Fibroblast of the aortic adventitia (primary cell): ENCODE measurements at places on chromosomes 6 and 20. TPM values are rescaled to one million over a fixed set of nuclear protein-coding genes. Genes with fewer than 3 reads are reported as not detected.

The MYH7B gene
- total RNA-seq = 0.25 TPM in 1 of 2 replicates, not detected in the other

The SRMS gene
- not detected in 2 replicates for total RNA-seq

The PDE10A gene
- total RNA-seq = 6.1 and 12.7 TPM in 2 replicates

The MCHR2 gene
- not detected in 2 replicates for total RNA-seq

The NTSR1 gene
- total RNA-seq = 8.0 TPM in 1 of 2 replicates, not detected in the other

The C6orf118 gene
- not detected in 2 replicates for total RNA-seq

The PI3 gene
- total RNA-seq = not detected in 2 replicates

The DLK2 gene
- total RNA-seq = 0.36 and 0.98 TPM in 2 replicates

The PROKR2 gene
- not detected in 2 replicates for total RNA-seq

The ADGRF1 gene
- not detected in 2 replicates for total RNA-seq

The MDFI gene
- 0.09 TPM in 1 of 2 replicates, not detected in the other for total RNA-seq

The CALHM4 gene
- not detected in 2 replicates for total RNA-seq

The FANCE gene
- 5.1 and 7.7 TPM in 2 replicates for total RNA-seq

The ISM1 gene
- total RNA-seq = 1.1 TPM in 1 of 2 replicates, not detected in the other

The DOK5 gene
- 53.6 and 85.6 TPM in 2 replicates for total RNA-seq

The MYCT1 gene
- total RNA-seq = 0.65 and 2.6 TPM in 2 replicates

The IL17A gene
- not detected in 2 replicates for total RNA-seq

The BPIFA1 gene
- total RNA-seq = not detected in 2 replicates

The CHRNA4 gene
- not detected in 2 replicates for total RNA-seq

The MROH8 gene
- 0.49 and 3.1 TPM in 2 replicates for total RNA-seq

The BPIFB1 gene
- total RNA-seq = not detected in 2 replicates

The SNAP25 gene
- total RNA-seq = 0.65 and 3.1 TPM in 2 replicates

The ULBP3 gene
- total RNA-seq = 0.41 and 16.4 TPM in 2 replicates

The HSPA1A gene
- 52.8 and 76.9 TPM in 2 replicates for total RNA-seq

The HTR1E gene
- total RNA-seq = not detected in 2 replicates

The RBPJL gene
- total RNA-seq = not detected in 2 replicates
